NCI-H774 (cell line): ENCODE measurements at places on chromosomes 1 and 21.

- no peak for DNase-seq
Observed at GRCh38 chr1:114135786-114136185, 17.9 kb downstream of the SYT6 start.

GRCh38 chr1:192789871-192790270 is 19.0 kb upstream of the RGS2 start:
- DNase-seq: no peak

DNA sequence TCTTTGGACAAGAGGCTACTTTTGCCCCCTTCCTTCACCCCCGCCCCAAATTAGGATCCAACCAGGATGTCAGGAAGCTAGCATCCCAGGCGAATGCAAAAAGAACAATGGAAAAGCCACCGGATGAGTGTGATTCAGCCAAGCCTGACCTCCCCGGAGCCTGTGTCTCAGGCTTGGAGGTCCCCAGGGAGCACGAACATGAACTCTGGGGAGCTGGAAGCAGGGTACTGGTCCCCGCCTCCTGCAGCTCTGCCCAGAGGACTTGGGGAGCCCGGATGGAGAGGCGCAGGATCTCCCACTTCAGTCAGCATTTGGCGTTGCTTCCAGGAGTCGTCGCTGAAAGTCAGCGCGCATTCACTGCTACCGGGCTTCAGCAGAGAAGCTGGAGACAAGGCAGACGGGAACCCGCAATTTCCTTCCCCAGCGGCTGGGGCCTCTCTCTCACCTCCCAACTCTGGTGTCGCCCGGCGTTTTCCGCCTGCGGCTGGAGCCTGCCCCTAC is 1.8 kb upstream of the TBX15 start:
- DNase-seq: no peak

DNA sequence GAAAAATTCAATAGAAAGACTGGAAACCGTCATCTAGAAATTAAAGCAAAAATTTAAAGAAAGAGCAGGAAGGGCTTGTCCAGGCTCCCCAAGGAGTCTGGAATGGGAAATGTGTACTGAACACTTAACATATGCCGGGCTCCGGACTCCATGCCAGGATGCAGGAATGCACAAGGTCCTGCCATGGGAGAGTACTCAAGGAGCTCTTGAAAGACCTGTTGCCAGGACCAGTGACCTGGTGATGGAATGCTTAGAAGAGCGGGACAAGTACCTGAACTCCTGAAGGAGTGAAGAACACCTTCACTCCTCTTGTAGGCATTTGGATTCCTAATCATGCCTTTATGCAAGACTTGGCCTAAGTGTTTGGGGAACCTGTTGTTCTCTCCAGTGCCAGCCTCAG is 16.9 kb upstream of the DSCAM start:
- no peak for DNase-seq

- DNase-seq: no peak
Observed at GRCh38 chr1:98398649-98399048, 262.9 kb upstream of the SNX7 start.

GRCh38 chr21:39638281-39638680 is 25.5 kb downstream of the B3GALT5 start:
- no peak for DNase-seq
